Left colon (tissue), 2 donors: ENCODE measurements at places on chromosomes 5 and 9. TPM values are rescaled to one million over a fixed set of nuclear protein-coding genes. Genes with fewer than 3 reads are reported as not detected.

Gene PCDHGB5
- total RNA-seq: 4.0 TPM

- no peak for DNase-seq
Measured at GRCh38 chr9:101434998-101435397, 576 bp downstream of the ALDOB start.

DNA sequence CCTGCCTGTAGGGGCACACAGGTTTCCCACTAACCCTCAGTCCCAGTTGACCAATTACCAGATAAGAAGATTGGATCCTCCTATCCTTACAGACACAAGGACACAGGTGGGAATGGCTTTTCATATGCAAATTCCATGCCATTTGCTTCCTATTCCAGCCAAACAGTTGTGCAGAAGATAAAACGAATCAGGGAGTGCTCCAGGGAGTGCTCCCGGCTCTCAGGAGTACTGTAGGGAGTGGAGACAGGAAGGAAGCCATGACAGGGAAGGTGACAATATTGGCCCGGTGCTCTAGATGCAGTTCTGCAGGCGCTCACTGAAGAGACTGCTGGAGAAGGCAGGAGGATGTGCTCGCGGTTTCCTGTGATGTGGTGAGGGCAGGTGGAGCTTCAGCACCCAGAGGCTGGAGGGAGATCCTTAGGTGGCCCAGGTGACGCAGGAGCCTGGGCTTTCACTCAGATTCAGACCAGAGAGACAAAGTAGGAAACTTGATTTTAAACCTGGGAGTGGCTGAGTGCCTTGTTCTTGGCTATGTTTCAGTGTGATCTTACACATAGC lies 260.0 kb downstream of the AUH start:
- peak; percentile 49 for DNase-seq

- DNase-seq: no peak
Measured at GRCh38 chr5:61702784-61703183, 370.7 kb downstream of the ZSWIM6 start.

- DNase-seq: no peak
Measured at GRCh38 chr9:16071400-16071799, 518.6 kb downstream of the CCDC171 start.
